ENCODE measurements at places on chromosomes 3 and 15.

GRCh38 chr15:73852507-73852906 is 20.9 kb upstream of the TBC1D21 start:
- DNase-seq = no peak

DNA sequence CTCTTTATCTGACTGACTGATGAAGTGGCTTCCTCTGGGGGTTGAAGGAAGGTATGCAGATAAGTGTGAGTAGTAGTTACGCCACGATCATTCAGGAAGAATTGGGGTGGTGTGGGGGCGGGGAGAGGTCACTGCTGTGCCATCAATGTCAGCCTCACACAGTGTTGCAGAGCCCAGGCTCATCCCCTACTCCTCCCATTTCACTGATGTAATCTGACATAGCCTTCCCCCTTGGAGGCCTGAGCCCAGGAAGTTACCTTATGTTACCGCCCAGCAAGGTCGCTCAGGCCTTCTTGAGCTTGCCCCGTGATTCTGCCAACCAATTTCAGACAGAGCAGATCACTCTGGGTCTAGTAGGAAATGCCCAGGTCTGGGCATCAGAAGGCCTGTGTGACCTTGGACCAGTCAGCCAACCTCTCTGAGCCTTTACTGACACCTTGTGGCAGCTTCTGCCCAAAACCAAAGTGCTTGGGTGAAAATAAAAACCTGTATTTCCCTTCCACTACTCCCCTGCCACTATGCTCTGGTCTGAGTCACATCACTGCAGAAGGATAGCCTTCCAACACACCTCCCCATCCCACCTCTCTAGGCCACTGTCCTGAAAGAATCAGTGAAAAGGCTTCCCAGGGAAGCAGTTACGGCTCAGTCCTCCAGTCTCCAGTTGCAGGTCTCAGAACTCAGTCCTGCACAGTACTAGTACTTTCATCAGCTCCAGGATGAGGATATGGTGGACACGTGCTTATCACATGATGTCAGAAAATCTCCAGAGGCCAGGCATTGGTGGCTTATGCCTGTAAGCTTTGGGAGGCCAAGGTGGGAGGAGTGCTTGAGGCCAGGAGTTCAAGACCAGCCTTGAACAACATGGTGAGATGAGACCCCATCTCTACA is 28.1 kb upstream of the INSYN1 start:
- DNase-seq = no peak

- no peak for DNase-seq
These were observed 35.8 kb downstream of the PRKCD start for GRCh38 chr3:53196575-53197407.

DNA sequence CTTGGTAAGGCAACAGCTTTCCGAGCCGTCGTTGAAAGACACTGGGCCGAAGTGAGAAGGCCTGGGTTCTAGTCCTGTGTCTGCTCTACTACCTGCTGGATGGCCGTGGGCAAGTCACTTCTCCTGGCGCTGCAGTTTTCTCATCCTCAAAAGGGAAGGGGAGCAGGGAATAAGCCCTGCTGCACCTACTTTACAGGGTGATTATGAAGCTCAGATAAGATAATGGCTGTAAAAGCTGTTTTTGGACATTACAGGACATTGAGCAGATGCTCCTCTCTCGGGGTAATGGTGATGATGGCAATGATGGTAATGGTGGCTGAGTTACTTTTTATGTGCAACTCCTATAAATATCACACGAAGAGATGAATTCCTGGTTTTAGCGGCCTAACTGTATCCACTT is 152.6 kb downstream of the FAM43A start:
- DNase-seq = no peak

DNA sequence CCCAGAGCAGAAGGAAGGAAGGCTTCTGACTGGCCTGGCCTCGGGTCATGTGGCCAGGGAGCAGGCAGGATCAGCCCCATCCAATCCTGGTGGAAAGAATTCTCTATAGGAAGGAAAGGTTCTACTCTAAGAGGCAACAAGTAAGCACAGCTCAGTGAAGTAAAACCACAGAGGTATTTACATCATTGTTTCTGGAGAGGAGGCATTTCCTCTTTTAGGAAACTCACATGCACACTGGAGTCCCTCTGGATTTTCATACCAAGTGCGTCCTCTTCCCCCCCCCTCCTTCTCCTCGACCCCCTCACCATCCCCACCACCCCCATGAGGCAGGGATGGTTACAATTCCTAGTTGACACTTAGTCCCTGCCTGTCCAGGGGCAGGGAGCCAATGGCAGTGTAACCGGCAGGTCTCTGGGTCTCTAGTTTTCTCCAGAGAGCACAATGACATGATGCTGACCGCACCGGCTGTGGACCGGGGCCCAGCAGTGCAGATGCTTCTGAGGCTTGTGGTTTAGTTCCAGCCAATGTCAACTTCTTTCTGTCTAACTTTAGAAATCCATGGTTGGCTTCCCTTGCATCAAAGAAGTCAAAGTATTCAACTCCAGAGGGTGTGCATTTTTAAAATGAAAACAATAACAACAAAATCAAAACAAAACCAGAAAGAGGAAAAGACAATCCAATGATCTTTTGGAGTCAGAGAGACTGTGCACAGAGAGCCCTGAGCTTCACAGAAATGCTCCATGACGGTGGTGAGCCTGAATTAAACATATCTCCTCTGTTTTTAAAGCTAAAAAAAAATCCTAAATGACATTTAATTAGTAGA is 230.3 kb upstream of the TLE3 start:
- DNase-seq = peak; percentile 73

GRCh38 chr3:183265157-183265642 is 12.1 kb downstream of the B3GNT5 start:
- no peak for DNase-seq

- DNase-seq = no peak
These were observed 8.4 kb upstream of the FOXB1 start for GRCh38 chr15:59995568-59996297.

DNA sequence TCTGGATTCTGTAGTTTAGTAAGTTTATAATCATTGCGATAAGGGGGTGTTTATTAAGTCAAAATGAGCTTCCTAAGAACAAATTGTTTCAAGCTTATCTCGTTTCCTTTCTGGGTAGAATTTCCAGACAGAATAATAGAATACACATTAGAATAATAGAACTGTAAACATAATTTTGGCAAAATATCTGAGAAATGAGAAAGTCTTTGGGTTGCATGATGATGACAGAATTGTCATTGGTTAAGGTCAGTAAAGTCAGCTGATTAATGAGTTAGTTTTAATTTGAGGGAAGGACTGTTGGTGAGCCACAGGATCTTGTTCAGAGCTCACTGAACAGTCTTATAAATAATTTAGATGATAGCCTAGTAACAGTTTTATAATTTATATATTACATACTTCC is 10.2 kb downstream of the EIF2A start:
- no peak for DNase-seq

GRCh38 chr3:175489406-175489805 is 630.3 kb downstream of the NAALADL2 start:
- DNase-seq = no peak

DNA sequence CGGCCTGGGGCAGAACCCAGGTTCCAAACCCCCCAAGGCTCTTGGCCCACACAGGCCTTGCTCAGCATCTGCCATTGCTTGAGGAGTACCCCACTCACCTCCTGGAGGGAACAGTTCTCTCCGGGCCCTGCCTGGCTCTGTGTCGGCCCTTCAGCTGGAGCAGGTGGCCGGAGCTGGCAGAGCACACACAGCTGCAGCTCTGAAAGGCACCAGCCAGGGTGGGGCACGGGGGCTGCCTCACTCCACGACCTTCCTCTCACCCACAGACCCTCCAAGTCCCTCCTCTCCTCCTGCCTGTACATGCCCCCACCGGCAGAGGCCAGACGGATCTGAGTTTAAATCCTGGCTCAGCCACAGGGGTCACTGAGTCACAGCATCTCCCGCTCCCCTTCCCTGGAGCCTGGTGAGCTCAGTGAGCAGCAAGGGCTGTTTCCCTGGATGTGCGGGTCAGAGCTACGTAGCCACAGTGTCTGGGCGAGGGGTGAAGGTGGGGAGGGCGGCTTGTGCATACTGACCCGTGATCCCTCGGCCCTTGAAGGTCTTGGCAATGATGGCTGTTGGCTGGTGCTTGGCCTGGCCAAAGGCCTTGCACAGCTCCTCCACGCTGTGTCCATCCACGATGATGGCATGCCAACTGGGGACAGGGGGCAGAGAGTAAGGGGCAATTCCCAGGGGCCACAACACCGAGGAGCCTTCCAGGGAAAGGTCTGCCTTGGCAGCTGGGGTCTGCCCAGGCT is 23.0 kb downstream of the TKT start:
- DNase-seq = no peak

- DNase-seq = no peak
These were observed 38.0 kb downstream of the TXNRD3 start for GRCh38 chr3:126616931-126617330.

DNA sequence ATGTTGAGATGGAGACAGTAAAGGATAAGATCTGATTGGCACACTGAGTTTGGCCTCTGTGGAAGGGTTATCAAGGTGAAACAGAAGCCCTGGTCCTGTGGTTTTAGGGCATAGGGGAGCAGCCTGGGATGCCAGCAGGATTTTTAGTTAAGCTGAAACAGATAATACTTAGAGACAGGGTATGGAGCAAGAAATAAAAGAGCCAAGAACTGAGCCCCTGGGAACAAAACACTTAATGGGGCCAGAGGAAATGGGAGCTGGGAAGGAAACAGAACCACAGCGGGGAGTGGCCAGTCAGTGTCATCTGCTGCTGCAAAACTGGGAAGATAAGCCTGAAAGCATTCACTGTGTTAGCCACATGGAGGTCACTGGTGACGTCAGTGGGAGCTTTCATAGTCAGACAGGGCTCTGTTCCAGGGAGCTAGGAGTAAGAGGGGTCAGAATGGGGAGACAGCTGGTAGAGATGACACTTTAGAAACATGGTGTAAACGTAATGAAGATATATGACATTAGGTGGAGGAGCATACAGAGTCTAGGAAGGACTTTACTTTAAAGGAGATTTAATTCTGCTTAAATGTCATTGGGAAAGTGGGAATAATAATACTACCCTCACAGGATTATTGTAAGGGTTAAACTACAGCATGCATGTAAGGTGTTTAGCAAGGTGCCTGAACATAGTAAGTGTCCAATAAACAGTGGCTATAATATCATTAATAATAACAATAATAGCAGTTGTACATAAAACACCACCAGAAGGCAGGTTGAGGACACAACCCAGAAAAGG is 172.7 kb upstream of the CTNNB1 start:
- peak; percentile 57 for DNase-seq

DNA sequence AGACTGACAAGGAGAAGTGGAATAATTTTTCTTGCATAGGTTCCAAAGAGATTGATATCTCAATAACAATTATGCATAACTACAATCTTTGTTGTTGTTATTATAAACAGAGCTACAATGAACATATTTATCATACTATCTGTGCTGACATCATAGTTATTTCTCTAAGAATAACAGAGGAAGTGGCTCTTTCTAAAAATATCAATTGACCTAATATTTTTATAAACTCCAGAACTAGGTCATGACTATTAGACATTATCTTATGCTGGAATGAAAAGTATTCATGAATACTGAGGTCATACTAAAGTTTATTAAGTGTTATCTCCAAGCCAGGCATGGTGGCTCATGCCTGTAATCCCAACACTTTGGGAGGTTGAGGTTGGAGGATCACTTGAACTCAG is 114.1 kb downstream of the DCLK3 start:
- DNase-seq = no peak

GRCh38 chr15:69719527-69720240 is 267.1 kb downstream of the RPLP1 start:
- no peak for DNase-seq

DNA sequence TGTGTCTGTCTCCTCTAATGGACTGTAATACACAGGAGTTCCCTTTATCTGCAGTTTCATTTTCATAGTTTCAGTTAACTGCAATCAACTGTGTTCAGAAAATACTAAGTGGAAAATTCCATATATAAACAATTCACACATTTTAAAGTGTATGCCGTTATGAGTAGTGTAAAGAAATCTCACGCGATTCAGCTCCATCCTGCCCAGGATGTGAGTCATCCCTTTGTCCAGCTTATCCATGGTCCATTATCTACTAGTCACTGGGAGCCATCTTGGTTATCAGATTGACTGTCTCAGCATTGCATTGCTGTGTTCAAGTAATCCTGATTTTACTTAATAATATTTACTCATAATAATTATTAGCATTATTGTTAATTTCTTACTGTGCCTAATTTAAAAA is 14.5 kb downstream of the ZPLD1 start:
- DNase-seq = no peak

GRCh38 chr3:100335434-100335833 is 877 bp downstream of the NIT2 start:
- DNase-seq = no peak

DNA sequence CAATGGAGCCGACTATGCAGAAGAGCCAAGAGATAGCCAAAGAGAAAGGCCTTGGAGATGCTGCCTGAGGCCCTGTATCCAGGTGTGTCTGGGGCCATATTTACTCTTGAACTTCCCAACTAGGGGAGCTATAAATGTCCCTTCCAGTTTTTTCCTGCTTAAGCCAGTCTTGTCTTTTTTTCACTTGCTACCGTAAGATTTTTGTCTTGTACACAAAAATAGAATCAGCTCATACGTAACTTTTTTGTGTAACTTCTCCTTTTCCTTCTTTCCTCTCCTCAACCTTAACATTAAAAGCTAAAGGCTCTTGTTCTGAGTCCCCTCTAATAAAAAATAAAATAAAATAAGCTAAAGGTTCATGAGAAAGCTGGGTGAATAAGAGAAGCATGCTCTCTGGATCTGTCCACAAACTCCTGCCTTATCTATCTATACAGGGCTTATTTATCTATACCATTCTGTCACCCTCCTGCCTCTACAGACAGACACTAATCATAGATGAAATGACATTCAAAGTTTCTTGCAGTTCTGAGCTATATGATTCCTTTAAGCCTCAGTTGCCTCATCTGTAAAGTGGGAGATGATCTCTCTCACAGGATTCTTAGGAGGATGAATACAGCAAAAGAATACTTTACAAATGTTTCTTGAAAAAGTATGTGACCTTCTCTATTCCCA is 4.6 kb downstream of the SUMF1 start:
- no peak for DNase-seq

- no peak for DNase-seq
These were observed 171.5 kb downstream of the LRTM1 start for GRCh38 chr3:54756330-54756731.

- no peak for DNase-seq
These were observed 235.6 kb downstream of the EDEM1 start for GRCh38 chr3:5423076-5423475.

DNA sequence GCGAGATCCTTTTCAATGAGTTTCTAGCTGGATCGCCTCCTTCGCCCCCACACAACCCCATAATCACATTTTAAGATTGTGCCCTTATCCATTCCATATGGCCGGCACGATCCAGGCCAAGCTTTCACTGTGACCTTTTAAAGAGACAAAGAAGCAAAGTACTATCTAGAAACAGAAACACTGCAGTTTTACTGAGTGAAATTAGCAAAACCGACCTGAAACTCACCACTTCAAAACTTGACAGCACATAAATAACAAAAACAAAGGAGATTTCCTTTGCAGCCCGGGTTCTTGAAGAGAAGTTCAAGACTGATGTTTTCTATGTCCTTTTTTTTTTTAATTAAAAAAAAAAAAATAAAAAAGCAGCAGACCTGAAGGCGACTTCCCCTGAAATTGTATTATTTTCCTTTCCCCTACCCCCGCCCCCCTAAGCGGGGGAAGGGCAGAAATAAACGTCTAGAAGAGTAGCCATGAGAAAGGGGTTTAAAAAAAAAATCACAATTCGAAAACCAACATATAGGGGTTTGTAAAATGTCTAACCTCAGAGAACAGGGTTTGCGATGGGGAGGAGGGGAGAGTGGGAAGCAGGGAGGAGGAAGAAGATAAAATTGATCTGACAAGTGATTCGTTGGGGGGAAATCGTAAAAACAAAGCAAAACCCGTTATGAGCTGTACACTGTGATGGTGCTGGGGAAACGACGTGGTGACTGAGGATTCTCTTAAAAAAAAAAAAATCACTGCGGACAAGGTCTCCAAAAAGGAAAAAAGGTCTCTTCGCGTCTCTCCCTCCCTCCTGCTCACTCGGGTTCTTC is 1.5 kb downstream of the SATB1 start:
- DNase-seq = peak; percentile 40

Data from smooth muscle cell of the brain vasculature (primary cell).